ENCODE measurements at places on chromosomes 11 and 22. TPM values are rescaled to one million over a fixed set of nuclear protein-coding genes. Genes with fewer than 3 reads are reported as not detected.

PKNOX2 gene
- 2.9 TPM for total RNA-seq

ELF5 gene
- total RNA-seq: not detected

OR5P2 gene
- total RNA-seq: not detected

IFITM10 gene
- total RNA-seq: 0.57 TPM

NXPE4 gene
- not detected for total RNA-seq

LAMTOR1 gene
- 103 TPM for total RNA-seq

Measured in esophagus muscularis mucosa (tissue), 4 donors.